Substantia nigra (tissue), 51 donors: ENCODE measurements at places on chromosomes 12 and 14.
A peak's percentile ranks its signal among the peaks of the same experiment; 100 is the strongest.

DNA sequence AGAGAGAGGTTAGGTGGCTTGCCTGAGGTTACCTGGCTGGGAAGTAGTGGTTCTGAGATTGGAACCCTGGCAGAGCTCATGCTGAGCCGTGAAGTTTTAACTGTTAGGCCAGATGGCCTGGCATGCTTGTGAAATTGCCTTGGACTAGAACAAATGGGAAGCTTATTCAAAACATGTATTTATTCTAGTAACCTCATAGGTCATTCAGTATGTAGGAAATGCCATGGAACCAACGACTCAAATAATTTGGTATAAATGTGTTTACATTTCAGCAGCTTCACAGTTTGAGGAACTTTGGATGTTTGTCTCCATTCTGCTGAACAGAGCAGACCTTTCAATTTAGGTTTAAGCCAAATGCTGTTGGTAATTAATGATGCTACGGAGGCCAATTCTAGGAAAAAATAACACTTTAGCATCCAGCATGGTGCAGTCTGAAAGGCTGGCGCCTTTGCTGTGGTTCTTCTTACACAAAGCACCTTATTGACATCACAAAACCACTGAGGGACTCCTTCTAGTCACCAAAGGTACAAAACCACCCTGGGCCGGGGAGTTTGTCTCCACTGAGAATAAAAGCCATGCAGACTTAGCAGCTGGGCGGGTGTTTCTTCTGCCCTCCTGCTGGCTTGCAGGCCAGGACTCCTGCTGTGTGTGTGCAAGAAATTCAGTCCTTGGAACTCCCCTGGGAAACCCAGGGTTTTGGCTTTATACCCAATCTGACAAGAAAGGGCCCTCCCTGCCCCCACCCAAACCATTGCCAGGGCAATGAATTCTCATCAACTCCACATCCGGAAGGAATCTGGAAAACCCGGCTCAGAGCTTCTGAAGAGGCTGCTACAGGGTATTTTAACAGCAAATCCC is 64.2 kb downstream of the ELK3 start:
- no peak for DNase-seq

- no peak for DNase-seq
Observed at GRCh38 chr14:79608446-79608845, 602.9 kb downstream of the DIO2 start.

DNA sequence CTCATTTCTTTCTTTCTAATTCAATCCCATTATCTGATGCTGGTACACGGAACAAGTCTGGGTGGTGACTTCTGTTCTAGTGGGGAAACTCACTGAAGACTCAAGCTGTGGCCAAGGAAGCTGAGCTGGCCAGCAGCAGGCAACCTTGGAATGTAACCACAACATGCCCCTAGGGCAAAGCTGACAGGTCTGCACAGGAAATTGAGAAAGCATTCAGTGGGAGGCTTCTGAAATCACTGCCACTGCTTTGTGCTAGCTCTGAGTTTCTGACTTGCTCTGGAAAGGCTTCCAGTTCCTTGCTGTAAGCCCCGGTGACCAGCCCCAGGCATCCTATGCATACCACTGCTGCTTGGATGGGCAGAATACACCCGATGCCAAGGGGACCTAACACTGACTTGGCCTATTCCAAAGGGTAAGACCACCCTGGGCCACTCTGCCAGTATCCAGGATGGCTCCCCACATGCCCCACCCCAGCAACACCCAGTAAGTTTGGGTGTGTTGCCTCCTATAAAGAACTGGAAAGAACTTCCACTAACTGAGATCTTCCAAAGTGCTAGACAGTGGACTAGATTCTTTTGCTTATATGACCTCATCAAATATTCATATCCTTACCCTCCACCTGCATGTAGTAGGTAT is 84.5 kb upstream of the CDKN3 start:
- DNase-seq = no peak

DNA sequence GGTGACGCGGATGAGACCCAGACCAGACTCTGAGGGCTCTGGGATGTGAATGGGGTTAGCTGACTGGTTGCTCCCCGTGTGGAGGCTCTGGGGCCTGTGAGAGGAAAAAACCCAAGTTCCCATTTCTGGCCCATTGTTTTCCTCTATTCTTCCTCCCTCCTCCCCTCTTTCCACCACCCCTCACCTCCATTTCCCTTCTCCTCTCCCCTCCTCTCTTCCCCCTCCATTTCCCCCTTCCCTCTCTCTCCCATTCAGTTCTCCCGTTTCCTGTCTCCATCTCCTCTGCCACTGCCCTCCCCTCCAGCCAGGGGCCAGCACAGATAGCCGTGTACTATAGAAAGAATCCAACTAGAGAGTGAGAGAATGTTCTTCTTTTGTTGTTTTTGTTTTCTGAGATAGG is 12.6 kb upstream of the PRPH start:
- DNase-seq = no peak

- DNase-seq = no peak
Observed at GRCh38 chr12:76952995-76953394, 74.2 kb upstream of the CSRP2 start.

DNA sequence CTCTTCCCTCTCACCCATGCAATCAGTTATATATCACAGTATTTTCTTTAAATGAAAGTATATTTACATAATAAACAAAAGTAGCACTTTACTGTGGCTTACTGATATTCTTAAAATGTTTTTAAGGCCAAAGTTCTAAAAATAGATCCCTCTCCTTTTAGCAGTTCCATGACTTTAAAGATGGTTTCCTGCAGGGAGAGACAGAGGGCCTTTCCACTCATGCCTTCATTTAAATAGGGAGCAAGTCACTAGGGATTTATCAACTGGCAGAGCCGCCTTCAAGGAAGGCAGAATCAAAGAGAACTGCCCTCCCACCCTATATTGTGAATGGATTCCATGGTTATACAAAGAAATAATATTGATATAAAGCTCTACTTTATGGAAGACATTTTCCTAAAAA is 55.5 kb downstream of the DUSP16 start:
- DNase-seq = no peak

DNA sequence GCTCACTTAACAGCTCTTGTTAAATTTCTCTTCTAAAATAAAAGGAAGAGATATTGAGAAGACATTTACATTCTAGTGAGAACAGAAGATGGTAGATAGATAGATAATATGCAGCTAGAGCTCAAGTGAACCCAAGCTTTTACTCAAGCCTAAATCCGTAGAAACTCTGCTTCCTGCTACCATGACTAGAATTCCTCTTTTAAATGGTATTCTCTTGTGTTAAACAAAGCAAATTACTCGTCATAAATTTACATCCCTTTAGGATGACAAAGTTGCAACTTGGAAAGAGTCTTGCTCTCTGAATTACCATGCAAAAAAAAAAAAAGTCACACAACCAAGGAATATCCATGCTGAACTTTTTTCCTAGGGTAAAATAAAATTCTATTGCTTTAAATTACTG is 160.7 kb upstream of the LRFN5 start:
- no peak for DNase-seq

DNA sequence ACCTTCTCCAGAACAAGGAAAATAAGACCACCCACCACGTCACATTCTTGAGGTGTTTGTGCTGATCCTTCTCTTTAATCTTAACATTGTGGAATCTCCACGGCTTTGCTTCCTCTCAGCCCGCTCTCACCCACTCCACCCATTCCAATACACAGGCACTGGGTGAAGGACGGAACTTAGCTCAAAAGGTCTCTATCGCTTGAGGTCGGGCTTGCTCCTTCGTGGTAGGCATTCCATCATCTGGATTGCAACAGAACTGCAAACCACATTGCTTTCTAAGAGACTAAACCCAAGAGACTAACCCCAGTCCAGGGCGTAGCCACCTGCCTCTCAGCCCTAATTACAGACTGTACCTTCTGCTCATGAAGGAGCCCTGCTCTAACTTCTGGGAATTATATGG is 24.0 kb upstream of the MDM2 start:
- DNase-seq = no peak

- DNase-seq = no peak
Observed at GRCh38 chr12:118098401-118098800, 5.4 kb downstream of the VSIG10 start.

- DNase-seq = no peak
Observed at GRCh38 chr12:131056626-131057025, 102.9 kb downstream of the ADGRD1 start.

DNA sequence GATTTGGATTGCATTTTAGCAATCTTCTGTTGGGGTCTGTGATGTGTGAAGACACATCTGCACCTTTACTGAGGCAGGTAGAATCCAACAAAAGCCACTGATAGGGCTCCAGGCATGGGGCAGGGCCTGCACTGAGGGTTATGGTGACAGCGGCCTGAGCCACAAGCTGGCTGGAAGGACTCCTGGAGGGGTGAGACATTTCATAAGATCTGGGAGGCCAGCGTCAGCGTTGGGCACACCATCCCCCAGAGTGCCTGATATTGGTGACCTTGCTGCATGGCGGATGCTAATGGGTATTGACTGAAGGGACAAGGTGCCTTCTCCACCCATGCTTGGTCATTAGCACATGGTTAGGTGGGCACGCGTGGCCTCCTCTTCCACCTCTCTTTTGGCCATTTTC is 187.6 kb downstream of the CACNA1C start:
- no peak for DNase-seq

- no peak for DNase-seq
Observed at GRCh38 chr12:93938317-93938716, 210.1 kb upstream of the PLXNC1 start.

- DNase-seq = no peak
Observed at GRCh38 chr14:46279776-46280175, 371.8 kb downstream of the RPL10L start.

DNA sequence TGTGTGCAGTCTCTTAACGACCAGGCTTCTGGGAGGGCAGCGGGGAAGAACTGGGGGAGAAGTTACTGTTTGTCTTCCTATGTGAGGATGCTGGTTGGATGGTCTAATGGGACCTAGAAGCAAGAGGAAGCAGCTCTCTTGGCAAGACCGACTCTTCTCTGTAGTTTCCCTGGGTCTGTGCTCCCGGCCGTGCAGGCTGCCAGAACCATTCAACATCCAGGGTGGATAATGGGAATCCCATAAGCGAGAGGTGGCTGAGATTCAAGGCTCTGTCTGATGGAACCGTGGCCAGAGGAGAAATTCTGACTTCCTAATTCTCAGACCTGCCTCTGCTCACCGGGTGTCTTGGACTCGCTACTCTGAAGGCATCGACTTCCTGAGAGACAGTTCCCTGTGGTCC is 561.0 kb upstream of the TBX3 start:
- DNase-seq = no peak

DNA sequence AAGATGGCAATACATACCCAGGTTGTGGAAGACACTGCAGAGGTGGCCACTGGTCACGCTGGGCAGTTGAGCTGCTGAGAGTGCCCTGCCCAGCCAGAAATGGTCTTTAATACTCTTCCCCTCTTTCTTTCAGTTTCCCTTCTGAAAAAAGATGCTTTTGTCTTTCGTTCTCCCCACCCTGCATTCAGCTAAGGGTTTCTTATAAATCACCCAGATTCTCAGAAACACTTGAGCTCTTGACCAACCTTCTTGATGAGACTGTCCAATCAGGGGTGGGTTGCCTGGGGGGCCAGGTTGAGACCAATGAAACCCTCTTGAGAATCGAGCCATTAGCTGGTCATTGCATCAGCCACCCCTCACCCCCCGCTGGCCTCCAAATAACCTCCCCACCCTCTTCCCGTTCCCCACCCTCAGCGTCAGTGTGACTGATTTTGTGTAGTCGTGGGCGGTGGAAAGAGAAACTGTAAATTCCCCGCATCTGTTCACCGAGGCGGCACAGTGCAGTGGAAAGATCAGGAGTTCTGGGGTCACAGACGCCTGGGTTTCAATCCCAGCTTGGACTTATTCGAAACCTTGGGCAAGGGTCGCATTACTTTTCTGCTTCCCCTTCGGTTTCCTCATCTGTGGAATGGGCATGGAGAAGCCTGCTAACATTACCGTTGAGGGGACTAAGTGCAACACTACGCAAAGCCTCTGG is 52.3 kb downstream of the SLC25A47 start:
- no peak for DNase-seq

- DNase-seq = no peak
Observed at GRCh38 chr14:76502638-76503037, 126.7 kb downstream of the ESRRB start.

- DNase-seq = no peak
Observed at GRCh38 chr12:93612776-93613175, 40.3 kb downstream of the SOCS2 start.

GRCh38 chr12:1310653-1311052 is 283.7 kb downstream of the FBXL14 start:
- DNase-seq = no peak

GRCh38 chr12:110137786-110138185 is 13.6 kb downstream of the IFT81 start:
- DNase-seq = no peak

DNA sequence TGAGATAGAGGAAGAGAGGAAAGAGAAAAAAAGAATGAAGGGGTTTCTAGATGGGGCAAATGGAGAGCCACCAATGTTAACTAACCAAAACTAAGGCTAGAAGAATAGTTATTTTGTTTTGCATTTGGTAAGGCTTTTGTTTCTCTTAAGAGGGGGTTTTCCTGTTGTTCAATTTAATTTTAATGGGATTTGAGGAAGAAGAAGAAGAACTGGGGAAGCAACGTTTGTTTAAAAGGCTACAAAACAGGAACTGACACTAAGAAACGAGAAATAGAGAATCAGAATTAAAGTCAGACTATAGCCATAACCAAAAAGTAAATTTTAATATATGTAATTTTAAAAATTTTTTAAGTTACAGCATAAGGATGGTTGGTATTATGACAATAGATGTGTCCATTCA is 13.7 kb downstream of the TXNDC16 start:
- no peak for DNase-seq

- peak; percentile 38 for DNase-seq
Observed at GRCh38 chr14:50773632-50774541, 57.1 kb downstream of the NIN start.

GRCh38 chr12:54173066-54173726 is 15.6 kb downstream of the SMUG1 start:
- no peak for DNase-seq

GRCh38 chr12:49501895-49502294 is 36.9 kb upstream of the KCNH3 start:
- DNase-seq = no peak

GRCh38 chr14:104686624-104687517 is 2.5 kb upstream of the INF2 start:
- DNase-seq = no peak

DNA sequence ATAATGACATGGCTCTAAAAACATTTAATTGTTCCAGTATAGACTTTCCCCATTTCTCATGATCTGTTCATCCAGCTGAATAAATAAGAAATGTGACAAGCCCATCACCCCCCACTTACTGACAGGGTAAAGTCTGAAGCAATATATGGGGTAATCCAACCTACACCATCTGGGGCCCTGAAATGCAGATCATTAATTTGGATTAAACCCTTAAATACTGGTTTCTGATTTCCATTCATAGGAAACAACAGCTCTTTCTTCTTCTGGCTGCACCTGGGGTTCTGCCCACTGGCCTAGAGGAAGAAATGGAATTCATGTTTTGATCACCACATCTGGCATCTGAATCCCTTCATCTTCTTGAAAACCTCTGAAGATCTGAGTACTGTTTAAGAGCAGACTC is 39.3 kb upstream of the ACSM4 start:
- DNase-seq = no peak

- no peak for DNase-seq
Observed at GRCh38 chr12:12943586-12944260, 8.2 kb downstream of the GPRC5D start.
